Neural crest cell (in vitro differentiated cells): ENCODE measurements at places on chromosomes 5 and 9. TPM values are rescaled to one million over a fixed set of nuclear protein-coding genes. Genes with fewer than 3 reads are reported as not detected.
A peak's percentile ranks its signal among the peaks of the same experiment; 100 is the strongest.

DNA sequence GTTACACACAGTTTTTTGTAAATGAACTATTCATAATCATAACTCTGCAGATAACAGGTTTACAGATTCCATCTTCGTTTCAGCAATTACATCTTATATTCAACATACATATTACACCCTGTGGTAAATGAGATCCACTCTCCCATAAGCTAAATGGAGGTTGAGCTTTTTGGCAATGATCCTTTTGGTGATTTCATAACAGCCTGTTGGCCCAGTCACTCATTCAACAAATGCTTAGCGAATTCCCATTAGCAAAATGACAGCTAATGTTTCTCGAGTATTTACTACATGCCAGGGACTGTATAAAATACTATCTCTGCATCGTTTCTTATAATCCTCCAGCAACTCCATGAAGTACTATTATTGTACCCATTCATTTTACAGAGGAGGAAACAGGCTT lies 25.4 kb upstream of the AGXT2 start:
- DNase-seq, result no peak

DNA sequence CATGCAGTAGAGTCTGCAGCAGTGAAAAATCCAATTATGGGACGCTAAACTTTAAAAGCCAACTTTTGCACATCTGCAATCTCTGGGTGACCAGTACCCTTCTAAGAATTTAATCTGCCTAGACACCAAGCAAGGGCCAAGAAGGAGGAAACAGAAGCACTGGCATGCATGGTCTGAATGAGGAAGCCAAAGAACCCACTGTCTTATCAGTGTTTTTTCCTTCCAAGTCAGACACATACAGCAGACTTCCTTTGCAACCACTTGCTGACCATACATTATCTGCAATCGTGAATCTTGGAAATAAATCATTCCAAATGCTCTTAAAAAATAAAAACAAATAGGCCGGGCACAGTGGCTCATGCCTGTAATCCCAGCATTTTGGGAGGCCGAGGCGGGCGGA lies 65.9 kb downstream of the DEPDC1B start:
- no peak for DNase-seq

DNA sequence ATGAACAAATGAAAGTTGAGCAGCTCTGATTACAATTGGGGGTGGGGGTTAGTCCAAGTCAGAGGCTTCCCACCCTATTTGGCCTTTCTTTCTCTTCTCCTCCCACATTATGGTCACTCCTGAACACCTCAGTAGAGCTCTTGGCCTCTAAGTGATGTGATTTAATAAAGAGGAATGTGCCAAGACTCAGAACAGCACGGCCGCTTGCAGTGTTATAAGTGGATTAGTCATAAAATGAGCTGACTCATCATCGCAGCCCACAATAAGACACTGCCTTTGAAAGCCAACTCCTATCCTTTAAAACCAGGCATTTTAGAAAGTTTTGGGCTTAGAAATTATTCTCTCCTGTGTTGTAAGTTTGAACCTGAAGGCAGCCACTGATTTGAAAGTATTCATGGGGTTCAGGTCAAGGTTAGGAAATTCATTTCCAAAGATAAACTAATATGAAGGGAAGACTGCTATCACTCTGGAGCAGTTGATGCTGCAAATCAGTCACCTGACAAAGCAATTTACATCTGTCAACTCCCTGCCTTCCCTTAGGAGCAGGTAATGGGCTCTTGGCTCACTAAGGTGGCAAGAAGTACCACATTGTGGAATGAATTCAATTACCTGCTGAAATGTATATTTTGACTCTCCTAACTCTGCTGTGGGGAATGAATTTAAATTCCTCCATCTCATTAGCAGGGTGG lies 283.6 kb upstream of the NMUR2 start:
- no peak for DNase-seq

GRCh38 chr9:111805830-111806241 lies 11.1 kb upstream of the SHOC1 start:
- no peak for DNase-seq

DNA sequence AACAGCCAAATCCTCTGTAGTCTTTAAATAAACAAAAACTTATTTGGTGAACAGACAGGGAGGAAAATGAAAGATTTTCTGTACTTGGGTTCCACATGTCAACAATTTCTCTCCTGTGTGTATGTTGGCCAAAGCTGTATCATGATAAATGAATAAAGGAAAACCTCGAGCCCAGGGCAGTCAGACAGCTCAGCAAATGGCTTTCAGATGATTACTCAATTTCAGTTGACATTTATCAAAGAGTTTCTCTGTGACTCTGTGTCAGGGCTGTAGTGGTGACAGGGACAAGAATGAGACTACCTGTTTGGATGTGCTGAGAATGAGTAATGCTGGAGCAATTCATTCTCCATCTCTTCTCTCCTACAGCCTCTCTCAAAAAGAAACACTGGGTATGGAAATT lies 45.7 kb upstream of the PTGS1 start:
- no peak for DNase-seq

DNA sequence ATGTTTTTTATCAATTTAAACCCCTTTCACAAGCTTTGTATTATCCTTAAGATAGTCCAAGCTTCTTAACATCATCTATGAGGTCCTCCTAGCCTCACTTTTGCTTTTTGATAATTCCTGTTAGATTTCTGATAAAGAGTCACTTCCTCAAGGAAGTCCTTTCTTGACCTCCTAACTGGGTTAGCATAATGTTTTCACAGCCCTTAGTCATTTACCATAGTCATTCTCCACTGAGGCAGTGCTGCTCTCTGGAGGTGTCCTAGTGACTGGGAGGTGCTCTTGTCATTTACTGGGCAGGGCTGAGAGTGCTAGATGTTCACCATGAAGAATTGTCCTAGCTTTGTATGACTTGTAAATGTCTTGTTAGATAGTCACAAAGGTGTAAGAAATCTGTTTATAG lies 26.4 kb downstream of the TNPO1 start:
- DNase-seq, result no peak

DNA sequence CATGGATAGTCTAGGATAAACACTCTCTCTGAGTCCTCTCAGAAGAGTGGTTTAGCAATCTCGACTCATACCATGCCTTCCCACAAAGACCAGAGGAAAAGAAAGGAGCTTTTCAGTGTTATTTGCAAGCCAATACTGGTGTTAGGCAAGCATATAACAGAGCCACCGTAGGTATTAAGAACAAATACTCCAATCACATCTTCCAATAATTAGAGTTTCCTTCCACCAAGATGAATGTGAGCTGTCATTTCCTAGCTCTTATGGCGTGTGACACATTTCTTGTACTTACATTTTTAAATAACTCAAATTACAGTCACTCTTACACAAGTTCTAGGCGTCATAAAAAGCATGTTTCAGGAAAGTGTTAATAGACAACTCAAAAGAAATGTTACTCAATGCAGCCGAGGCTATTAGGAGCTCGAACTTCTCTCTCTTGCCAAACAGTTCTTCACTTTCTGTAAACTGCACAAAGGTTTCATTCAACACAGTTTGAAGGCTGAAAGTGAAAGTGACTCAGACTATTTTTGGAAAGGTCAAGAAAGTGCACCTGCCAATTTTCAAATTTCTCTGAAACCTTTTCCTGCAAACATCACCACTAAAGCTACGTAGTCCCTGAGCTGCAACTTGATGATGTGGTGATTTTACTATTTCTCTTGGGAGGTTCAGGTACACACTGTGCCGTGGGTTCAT lies 153.8 kb downstream of the AUH start:
- DNase-seq, result no peak

GRCh38 chr5:34474573-34475021 lies 181.5 kb upstream of the RAI14 start:
- no peak for DNase-seq

GRCh38 chr9:105890046-105890822 lies 195.9 kb downstream of the TMEM38B start:
- no peak for DNase-seq

GRCh38 chr9:124593651-124594058 lies 86.5 kb upstream of the NR5A1 start:
- DNase-seq, result peak; percentile 52

DNA sequence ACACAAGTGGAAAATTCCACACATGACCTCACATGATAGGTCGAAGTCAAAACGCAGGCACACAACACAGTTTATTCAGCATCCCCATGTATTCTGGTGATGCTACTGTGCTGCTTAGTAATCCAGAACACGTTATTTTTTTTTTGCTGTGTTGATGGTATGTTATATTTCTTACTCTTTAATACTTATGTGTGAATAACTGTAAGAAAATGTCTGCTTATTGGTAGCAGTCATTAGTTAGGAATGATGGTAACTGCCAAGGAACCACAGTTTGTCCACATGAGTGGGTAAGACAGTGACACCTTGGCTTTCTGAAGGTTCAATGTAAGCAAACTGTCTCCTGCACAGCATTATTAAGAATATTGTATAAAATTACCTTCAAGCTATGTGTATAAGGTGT lies 107.7 kb upstream of the DAPK1 start:
- DNase-seq, result no peak

GRCh38 chr5:139682016-139682975 lies 34.1 kb downstream of the CXXC5 start:
- DNase-seq, result no peak

DNA sequence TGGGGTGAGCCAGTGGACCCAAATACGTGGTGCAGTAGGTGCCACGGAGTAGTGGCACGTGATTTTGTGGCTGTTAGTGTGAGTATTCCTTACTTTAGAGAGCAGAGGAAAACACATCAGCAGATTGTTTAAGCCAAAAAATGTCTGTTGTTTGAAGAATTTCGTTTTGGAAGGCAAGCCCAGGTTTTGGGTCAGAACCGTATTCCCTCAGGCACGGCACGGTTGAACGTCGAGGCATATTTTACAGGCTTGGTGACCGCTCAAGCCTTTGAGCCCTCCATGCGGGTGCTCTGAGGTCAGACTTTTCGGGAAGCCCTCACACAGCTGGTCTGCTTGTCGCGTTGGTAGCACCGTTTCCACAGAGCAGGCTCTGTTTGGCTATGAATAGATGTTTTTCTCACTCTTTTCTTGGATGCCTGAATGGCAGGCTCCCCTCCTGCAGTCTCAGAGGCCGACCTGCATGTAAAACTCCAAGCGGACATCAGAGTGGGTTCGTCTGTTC lies 27.2 kb downstream of the NEK6 start:
- DNase-seq, result peak; percentile 36

- no peak for DNase-seq
These were observed 51.2 kb downstream of the USP20 start for GRCh38 chr9:129886226-129887174.

DNA sequence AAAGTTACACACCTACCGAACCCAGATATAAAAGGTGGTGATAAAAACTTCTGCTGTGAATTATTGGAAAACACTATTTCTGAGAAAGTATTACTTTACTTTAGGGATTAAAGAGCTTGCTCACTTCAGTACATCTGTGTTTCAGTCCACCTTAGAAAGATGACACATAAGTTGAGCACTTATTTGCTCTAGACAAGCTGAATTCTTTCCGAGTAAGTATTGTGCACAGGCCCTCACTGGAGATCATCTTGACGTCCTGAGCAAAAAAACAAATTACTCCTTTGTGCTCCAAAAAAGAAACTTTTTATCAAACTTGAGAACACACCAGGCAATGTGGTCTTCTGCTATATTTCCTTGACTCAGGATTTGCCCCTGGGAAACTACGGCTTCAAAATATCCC lies 231.0 kb upstream of the GRAMD2B start:
- DNase-seq, result no peak

DNA sequence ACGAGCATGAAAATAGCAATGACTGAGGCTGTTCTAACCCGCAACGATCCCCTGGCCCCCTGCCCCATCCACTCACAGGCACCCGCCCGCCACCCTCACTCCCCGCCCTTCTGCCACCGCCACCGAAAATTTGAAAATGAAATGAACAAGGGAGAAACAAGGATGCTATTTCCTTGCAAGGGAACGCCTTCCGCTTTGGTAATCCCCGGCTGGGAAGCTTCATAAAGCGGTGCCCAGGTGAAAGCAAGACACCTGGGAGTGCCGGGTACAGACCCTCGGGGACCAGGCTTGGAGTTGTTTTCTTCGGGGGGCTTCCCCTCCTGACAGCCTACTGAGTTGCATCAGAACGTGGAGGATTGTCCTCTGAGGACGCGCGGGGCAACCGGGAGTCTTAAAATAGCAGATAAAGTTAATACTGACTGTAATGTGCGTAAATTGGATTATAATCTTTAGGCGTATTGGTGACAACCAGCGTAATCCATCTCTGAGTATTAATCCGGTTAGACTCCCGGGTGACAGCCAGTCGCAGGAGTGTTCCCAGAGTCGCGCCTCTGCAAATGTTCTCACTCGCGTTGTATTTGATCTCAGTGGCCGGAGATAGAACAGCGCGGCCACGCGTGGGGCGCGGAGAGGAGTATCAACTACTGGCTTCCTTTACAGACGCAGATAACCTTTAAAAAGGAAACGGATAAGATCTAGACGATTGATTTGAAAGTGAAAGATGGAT lies 885 bp upstream of the MLLT3 start:
- no peak for DNase-seq

DNA sequence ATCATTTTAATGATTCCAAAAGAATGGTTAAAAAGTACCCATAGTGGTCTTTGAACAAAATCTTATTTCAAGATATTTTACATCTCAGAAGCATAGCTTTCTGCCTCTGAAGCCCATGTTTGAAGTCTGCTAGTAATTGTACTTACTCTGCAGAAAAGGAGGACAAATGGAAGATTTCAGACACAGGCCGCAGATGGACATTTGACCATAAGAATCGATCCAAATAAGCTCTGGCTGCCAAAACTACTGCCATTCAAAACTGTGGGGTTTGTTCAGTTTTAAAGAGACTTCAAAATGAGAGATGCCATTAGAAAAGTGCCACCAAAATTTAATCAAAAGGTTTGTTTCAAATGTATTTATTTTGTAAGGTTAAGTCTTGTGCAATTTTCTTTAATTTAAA lies 306.7 kb downstream of the DTWD2 start:
- no peak for DNase-seq

DNA sequence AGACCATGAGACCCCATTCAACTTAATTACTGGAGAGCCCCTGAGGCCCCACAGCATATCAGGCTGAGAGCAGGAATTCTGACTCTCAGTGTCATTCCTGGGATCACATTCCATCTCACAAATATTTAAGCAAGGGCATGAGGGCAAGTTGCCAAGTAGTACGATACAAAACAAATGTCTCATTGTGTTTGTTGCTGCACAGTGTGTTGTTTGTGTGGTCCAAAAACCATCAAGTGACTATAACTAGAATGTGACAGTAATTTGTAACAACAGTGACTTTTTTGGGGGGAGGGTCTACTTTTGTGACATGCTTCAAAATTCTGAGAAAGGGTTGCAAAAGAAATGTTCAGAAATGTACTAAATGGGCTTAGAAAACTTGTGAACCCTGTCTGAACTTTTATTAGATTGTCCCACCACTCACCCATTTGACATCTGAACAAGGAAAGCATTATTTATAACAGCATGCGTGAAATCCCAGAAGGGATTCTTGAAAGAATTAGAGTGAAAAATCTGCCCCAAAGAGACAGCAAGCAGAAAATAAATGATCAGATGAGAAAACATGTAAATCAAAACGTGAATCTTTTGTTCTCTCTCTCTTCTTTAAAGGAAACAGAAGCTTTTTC lies 347.0 kb downstream of the NTRK2 start:
- no peak for DNase-seq

GRCh38 chr9:25733336-25733982 lies 55.2 kb upstream of the TUSC1 start:
- no peak for DNase-seq

The PHYHD1 gene
- 3.9 and 5.0 TPM in 2 replicates for total RNA-seq

The ZNF462 gene
- 195 and 199 TPM in 2 replicates for total RNA-seq

The EGFLAM gene
- total RNA-seq, result 9.1 and 10.3 TPM in 2 replicates

The C9 gene
- total RNA-seq, result not detected in 2 replicates

The ADAMTSL1 gene
- total RNA-seq, result 2.3 and 2.5 TPM in 2 replicates

The LECT2 gene
- not detected in 2 replicates for total RNA-seq

The HCN1 gene
- 1.0 and 1.2 TPM in 2 replicates for total RNA-seq

The FOXD4 gene
- total RNA-seq, result 0.36 and 0.77 TPM in 2 replicates

The AQP3 gene
- total RNA-seq, result 1.1 TPM in 2 replicates
